ENCODE measurements at places on chromosomes 3 and 15.

- DNase-seq: no peak
Observed at GRCh38 chr3:33758864-33759263, 39.6 kb upstream of the PDCD6IP start.

- DNase-seq: no peak
Observed at GRCh38 chr15:28885128-28885629, 595 bp upstream of the APBA2 start.

GRCh38 chr15:98288091-98288590, 327.6 kb downstream of the ARRDC4 start:
- DNase-seq: no peak

DNA sequence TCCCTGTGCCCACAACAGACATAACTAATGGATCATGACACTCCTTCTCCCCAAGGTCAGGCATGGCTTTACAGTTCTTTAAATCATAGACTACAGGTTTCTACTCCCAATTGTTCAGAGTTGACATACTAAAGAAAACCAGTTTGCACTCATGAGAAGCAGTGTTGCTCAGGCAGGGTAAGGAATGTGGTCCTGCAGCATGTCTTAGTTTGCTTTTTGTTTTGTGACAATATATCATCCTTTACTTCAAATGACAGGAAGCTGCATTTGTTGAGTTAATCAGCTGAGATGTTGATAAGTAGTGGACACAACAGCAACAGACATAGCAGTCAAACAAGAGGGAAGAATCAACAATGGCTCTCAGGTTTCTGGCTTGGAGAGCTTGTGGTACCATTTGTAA, 267.5 kb downstream of the SLCO3A1 start:
- no peak for DNase-seq

- no peak for DNase-seq
Observed at GRCh38 chr15:29031502-29032228, 145.9 kb downstream of the APBA2 start.

- DNase-seq: no peak
Observed at GRCh38 chr3:141147657-141148056, 84.0 kb upstream of the PXYLP1 start.

- no peak for DNase-seq
Observed at GRCh38 chr3:69321301-69322157, 64.4 kb downstream of the FRMD4B start.

- DNase-seq: no peak
Observed at GRCh38 chr3:124034016-124034843, 42.3 kb upstream of the ROPN1 start.

DNA sequence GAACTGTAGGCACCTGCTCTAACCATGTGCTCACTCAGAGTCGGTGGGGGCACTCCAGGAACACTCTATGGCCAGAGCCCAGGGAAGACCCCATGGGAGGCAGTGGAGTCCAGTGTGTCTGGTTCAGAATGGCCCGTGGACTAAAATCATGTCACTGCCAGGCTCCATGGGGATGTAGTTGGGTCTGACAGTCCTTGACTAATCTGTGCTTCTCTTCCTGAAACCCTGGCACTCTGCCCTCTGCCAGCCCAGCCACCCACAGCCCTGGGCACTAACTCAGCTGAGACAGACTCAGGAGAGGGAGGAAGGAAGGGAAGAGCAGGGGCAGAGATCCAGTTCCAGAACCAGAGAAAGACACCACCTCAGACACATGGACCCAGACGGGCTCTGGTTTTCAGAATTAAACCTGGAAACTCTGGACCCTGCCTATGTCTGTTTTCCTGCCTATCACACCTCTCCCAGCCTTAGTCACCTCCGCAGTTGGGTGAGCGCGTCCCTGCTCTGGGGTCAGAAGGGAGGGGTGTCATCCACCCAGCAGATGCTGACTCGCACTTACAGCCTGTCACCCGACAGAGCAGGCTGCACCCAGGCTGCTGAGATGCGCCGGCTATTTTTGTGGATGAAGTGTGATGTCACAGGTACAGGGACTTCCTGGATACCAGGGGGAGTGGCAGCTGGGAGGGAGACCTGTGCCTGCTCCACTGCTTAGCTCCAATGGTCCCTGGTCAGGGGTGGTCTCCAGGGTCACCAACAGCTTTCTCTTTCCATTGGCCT, 56.8 kb upstream of the INSYN1 start:
- no peak for DNase-seq

DNA sequence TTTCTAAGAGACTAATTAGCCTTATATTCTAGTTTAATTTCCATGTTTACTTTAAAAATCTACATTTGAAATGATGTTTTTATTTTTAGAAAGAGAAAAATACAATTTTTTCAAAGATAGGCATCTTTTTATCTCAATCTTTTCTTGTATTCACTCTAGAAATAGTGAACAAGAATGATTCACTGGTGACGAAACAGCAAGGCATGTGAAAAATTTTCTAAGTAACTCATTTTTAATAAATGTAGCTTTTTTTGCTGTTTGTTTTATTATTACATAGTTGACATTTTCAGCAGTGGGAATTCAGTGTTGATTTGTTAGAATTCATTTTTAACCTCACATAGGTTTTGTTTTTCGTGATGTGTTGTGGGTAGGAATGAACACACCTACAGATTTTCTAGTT, 1226.4 kb downstream of the NSUN3 start:
- no peak for DNase-seq

GRCh38 chr15:75786575-75786947, 56.7 kb upstream of the UBE2Q2 start:
- no peak for DNase-seq

DNA sequence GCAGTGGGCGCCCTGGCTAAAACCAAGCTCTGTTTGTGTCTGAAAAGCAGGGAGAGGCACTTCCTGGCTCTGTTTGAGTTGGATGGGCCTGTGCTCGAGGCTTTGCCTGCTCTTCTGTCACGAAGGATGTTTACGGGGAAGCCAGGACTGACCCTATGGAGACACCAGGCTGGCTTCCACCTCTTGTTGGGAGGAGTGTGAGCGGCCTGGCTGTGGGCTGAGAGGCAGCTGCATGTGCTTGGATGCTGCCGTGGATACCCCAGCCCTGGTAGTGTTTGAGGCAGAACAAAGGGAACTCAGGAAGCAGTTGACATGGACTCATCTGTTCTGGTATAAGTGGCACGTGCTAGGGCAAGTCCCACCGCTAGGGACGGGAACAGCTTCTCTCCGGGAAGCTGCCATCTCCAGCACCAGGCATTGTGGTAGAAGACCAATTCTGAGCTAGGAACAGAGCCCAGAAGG, 17.6 kb upstream of the SLC41A3 start:
- DNase-seq: no peak

DNA sequence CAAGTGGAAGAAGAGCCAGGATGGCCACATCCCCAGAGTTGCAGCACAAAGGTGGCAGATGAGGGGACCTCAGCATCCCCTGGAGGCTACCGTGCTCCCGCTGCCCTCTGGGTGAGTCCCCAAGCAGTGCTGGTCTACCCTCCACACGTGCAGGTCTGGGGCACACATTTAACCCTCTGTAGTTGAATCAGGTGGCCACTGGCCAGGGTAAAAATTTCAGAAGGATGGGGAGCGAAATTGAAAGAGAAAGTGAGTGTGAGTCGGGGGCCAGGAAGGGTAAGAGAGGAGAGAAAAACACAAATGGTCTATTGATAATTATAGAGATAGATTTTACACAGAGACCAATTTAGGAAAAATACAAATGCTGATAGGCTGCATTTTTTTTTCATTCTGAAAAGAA, 139.5 kb upstream of the EIF1B start:
- no peak for DNase-seq

DNA sequence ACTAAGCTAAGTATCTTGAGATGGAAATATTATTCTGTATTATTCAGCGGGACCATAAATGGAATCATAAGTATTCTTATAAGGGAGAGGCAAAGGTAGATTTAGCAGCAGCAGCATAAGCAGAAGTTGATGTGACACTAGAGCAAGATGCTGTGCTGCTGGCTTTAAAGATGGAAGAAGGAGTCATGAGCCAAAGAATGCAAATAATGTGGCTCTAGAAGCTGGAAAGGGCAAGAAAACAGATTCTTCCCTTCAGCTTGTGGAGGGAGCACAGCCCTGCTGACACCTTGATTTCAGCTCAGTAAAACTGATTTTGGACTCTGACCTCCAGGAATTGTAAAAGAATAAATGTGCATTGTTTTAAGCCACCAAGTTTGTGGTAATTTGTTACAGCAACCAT, 144.2 kb upstream of the ANKRD28 start:
- DNase-seq: no peak

- DNase-seq: no peak
Observed at GRCh38 chr3:178120367-178120766, 415.9 kb upstream of the KCNMB2 start.

DNA sequence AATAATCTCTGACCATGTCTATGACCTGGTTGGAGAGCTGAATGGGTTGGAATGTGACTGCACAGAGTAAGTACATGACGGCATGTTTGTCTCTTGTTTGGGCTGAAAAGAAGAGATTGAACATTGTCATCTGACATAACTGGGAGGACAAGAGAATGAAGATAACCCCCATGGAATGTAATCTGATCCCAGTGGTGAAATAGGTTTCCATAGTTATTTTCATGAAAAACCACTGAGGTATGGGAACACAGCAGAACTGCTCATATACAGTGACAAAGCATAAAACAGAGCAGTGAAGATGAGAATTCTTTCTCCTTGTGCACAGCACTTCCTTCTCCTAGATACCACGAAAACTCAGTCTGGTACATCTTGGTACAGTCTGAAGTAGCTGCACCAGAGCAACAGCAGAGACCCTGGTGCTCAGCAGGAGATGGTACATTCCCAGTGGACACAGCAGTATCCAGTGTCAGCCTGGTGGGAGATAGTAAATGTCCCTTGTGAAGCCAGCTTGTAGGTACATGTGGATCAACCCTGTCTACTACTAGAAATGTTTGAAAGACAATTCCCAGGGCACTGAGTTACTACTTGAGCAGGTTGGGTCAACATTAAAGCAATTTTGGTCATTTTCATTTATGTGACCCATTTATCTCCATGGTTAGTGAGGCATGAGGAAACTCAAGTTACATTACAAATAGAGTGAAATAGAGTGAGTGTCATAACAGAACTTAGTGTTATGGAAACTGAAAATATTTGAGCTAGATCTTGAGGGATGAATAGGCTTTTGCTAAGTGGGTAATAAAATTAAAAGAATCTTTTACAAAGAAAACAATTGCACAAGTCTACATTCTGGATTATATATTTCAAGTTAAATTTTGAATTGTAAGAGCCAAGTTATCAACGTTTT, 178.3 kb downstream of the SUCNR1 start:
- DNase-seq: no peak

DNA sequence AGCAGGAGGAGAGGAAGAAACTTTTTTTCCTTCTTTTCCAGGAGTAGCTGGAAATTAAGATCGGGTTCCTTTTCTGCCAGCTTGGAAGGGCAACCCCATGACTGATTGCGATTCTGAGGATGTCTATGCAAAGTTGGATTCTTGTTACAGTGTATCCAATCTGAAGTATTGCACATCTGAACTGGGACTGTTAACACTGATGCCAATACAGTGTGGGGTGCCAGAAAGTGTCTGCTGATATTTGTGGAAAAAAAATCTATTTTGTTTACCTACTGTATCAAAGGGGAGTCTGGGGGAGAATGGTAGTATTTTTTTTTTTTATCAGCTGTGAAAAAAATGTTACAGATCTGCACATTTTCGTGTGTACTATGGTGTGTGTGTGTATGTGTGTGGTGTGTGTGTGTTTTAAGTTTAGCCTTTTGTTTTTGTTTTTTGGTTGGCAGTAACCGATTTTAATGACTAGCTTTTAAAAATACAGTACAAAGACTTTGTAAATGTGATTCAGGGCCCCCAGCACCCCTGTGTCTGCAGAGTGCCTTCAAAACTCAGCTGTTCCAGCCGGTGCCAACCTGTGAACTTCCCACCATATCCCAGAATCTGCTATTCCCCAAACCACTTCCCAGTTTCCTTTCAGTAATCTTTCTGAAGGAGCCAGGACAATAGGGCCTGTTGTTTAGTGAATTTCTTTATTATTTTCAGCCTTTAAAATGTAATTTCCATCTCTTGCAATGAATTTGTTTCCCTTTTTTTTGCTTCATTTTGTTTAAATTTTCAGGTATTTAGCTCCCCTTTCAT, 1.9 kb downstream of the RAP2B start:
- no peak for DNase-seq

DNA sequence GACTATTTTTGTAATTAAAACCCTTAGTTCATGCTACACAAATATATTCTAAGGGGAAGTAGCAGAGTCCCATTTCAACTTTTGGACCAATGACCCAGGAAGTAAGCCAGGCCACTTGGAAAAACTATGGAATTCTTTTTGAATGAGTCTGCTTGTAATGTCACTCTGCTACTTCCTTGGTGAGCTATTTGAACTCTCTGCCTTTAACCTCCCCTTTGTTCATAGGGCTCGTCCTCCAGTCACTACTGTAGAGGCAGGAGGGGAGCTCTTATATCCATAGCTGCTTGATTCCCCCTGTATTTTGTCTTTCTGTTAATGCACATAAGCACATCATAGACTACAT, 119.6 kb downstream of the UACA start:
- DNase-seq: no peak

DNA sequence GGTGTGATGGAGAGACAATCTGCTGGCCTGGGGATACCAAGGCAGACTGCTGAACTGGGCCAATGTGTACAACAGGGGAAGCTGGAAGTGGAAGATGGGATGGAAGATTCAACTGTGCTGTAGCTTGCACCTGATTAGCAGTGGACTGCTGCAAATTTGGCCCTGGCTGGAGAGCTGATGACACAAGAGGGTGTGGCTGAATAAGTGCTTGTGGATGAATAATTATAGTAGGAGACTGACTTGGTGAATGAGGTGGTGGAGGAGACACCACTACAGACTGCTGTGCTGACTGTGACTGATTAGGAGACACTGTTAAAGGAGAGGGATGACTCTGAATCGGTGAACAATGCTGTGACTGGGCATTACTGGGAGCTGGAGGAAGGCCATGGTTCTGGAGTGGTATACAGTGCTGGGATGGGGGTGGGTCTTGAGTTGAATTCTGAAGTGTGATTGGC, 52.5 kb downstream of the PHC3 start:
- no peak for DNase-seq
